ENCODE measurements at places on chromosomes 4 and X.

- no peak for DNase-seq
These were observed 578.9 kb upstream of the FAT1 start for GRCh38 chr4:187302457-187303150.

DNA sequence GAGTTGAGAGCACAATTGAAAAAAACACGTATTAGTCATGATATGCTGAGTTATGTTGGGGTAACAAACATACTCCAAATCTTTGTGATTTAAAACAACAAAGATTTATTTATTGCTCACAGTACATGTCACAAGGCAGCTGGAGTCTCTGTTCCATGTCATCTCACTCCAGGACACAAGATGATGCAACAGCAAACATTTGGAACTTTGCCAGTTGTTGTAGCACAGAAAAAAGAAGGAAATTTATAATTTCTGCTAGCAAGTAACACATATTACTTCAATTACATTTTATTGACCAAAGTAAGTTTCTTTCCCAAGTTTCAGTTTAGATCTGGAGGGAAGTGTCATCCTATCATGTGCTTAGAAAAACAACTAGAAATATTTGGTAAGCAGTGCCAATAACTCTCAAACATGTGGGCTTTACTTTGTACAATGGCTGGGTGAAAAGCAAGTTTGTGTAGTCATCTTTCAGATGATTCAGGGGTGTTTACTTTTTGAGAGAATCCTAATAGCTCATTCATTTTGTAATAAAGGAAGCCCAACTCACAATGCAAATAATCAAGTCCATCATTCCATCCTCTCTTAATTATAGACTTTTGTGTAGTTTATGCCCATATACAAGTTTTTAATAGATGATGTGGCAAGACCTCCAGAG lies 452.3 kb downstream of the ZIC3 start:
- no peak for DNase-seq

DNA sequence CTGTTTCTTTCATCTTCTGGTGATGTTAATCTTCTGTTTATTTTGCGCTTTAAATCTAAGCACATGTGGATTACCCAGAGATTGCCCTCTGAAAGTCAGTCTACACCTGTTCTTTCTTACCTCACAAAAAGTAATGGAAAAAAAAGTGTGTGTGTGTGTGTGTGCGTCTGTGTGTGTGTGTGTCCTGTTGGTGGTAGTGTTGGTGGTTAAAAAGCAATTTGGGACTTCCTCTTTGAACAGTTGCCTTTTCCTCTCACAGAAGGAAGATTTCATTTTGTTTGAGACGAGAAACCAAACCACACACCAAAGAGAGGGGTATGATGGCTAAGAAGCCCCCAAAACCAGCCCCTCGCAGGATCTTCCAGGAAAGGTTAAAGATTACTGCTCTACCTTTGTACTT lies at the start of gene STAP1:
Gene STAP1 (plus strand): TSS at position 235 of the 400 bp plus-strand sequence. CDS start 83 bp downstream, at position 318.
- DNase-seq, result no peak

DNA sequence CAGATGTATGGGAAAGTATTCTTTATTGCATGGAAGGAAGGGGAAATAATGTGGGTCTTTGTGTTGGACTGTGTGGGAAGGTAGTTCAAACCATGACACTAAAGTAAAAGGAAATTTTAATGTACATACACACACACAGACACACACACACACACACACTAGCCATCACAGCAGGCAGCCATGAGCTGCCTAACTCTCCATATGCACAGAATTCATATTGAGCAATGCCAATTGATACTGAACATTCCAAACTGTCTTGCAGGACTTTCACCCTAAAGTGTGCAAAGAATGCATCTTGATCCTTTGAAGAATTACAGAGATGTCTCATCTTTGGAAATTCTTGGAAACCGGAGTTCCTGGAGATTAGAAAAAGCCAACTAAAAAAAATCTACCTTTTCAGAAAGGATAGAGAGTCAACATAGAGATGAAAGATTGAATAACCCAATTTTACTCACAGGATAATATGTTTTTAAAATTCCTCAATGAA lies 120.6 kb upstream of the MBNL3 start:
- DNase-seq, result no peak

DNA sequence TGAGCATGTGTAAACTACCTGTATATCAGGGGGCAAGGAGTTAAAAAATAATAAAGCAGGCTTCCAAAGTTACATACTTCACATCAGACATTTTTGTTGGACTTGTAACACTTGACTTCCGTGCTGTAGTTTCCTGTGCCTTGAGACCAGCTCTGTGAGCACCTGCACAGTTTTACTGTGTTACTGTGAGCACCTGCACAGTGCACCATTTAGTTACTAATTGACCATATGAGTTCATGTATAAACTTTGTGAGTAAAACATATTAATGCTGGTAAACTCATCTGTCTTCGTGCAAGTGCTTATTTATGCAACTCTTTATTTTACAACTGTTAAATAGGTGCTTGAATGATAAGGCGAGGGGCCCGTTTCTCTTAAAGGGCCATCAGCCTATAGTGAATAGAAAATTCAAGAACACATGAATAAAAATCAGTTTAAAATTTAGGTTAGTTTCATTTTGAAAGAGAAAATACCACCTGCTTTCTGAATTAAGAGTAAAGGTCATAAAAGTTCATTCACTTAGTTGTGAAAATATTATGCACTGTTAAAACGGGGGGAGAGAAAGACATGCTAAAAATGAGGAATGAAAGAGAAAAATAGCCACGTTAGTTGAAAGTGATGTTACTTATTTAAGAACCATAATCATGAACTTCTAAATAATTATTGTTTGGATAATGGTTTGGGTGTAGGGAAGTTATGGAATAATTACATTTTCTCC lies 42.4 kb downstream of the USP9X start:
- no peak for DNase-seq

DNA sequence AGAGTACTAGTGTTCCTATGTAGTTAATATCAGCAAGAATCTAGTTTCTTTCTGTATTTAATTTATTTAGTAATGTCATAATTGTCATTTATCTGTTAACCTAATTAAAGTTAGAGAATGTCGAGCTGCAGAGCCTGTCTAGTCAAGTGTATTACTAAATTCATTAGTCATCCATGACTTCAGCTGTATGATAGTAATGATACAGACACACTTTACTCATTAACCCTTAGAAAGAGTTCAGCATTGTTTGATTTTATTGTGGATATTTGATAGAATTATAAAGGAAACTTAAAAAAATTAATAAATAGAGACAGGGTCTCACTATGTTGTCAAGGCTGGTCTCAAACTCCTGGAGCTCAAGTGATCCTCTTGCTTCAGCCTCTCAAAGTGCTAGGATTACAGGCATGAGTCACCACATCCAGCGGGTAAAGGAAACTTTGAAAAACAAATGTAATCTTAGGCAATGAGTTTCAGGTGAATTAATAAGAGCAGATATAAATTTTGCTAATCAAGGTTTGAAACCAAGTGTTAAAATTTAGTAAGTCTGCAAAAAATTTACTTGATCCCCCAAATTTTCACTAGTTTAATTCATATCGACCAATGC lies 110.6 kb downstream of the ANK2 start:
- no peak for DNase-seq

GRCh38 chr4:187414716-187415115 lies 580.9 kb upstream of the ZFP42 start:
- DNase-seq, result no peak

DNA sequence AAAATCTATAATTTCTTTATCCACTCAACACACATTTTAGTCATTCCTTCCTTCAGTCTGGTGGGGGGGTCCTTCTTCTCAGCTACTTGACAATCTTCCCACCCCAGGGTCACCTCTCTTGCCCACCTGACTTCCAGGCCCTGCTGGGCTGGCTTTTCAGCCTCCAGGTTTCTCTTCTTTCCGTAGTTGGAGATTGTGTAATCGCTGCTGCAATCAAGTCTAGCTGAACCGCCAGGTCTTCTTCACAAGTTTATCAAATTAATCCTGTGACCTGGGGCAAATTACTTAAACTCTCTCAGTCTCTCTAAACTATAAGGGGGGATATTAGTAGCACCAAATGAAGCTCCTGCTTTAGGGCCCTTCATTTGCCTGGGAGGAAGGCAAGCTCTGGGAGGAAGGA lies 102.9 kb upstream of the TNIP3 start:
- DNase-seq, result no peak

DNA sequence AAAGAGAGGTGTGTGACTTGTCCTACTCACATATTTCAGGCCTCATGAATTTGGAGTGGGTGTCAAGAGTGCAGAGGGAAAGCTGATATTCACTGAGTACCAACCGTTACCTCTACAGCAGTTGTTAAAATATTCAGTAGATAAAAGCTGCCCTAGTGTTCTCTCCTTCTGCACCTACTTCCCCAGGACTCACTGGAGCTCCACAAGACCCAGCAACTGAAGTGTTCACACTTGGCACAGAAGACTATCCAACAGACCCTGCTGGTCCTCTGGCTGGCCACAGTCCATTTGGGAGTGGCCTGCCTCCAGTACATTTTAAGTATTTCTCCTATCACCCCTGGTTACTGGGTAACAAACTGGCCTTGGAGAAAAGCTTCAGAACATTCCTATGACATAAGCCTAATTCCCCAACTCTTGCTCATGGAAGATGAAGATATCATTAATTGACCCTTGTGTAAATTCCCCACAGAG lies 70.8 kb downstream of the PPARGC1A start:
- DNase-seq, result no peak

DNA sequence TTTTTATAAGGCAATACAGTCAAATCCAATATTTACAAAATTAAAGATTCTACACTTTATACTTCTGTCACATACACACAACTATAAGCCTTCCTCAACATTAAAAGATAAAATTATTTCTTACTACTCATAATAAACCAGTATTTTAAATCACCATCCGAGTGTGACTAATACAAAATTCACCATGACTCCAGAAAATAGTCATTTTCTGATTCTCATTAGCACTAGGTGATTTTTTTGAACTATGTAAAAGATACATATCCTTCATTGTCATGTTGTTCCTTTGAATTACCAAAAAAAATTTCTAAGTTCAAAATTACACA lies 646 bp upstream of the SLC7A11 start:
- DNase-seq, result no peak

DNA sequence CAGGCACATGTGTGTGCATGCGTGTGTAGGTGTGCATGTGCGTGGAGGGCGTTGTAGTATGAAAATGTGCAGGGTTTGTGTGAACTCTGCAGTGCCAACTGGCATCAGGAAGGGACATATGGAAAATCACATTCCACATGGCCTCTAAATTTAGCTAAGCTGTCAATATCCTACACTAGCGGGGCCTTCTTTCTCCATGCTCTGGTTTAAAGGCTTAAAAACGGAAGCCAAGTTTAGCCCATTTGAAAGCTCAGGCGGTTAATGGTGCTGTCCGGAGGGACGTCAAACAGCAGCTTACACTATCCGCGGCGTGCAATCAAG lies 144.1 kb upstream of the NOCT start:
- no peak for DNase-seq

DNA sequence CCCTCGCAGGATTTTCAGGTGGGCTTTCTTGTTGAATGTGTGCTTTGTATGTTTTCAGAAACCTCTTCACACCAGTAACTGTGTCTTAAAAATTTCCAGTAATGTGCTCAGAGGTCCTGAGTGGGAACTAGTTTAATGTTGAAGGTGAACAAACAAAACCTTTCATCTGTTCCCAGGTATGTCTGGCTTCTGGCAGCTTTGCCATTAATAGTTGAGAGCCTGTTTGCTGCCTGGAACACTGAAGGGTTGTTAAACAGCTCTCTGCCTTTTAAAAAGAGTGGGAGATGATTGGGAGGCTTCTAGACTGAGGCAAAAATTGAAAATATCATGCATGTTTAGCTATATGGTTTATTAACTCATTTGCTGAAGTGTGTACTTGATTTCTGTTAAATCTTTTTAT lies 161.2 kb upstream of the AGTR2 start:
- DNase-seq, result no peak

DNA sequence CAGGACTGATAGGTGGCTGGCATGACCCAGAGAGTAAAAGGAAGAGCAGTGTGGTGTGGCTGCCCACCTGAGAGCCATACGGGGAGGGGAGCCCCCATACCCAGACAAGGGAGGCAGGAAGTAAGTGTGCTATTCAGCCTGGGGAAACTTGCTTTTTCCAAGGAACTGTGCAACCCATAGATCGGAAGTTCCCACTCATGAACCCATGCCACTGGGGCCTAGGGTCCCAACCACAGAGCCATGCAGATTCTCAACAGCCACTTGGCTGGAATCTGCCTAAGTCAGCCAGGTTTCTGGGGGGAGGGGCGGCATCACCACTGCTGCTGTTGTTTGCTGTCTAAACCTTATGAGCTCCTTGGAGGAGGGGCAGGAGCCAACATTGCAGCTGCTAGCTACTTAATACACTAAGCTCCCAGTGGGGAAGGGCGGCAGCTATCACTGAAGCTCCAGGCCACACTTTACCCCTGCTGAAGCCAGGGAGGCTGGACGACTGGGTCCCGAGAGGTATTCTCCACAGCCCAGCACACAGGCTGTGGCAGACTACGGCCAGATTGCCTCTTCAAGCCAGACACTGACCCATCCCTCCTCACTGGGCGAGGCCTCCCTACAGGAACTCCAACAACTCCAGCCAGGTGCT lies 410.4 kb downstream of the INPP4B start:
- no peak for DNase-seq

DNA sequence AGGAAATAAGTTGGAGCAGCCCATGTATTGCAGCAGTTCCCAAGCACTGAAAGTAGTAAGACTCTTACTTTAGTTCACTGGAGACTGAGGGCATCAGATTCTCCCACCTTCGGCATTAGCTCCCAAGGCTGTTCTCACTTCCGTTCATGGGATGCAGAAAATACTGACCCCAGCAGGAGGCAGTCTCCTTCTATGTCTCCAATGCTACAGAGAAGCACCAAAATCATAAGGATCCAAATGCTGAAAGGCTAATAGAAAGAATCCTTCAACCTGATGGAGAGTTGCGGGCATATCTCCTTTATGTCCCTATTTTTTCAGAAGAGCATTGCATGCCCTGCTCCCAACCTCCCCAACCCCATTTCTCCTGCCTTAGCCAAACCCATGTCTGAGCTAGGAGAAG lies 32.4 kb downstream of the ADH7 start:
- no peak for DNase-seq

DNA sequence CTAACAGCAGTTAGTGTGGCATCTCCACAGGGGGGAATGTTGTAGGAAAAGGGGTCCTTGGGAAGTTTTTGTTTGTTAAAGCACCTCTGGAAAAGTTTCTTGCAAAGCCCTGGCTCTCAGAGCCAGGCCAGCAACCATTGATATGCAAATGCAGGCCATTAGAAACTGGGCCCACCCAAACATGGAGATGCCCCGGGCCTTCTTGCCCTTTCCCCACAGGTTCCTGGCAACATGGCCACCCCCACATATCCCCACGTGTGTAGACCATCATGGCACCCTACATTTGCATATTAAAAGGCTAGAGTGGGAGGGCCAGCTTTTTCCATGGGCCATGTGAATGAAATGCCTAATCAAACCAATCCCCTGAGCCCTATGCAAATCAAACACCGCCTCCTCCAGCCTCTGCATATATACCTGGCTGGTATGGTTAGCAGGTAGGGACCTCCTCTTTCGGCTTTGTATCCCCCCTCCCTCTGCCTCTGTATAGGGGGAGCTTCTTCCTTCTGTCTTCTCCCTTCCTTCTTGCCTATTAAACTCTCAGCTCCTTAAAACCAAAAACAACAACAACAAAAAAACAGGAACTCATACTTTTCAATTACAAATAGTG lies 44.0 kb upstream of the ZCCHC13 start:
- no peak for DNase-seq

GRCh38 chrX:148417934-148418333 lies 82.5 kb upstream of the AFF2 start:
- DNase-seq, result no peak
